ENCODE measurements at places on chromosomes 2 and 18.
A peak's percentile ranks its signal among the peaks of the same experiment; 100 is the strongest.

- DNase-seq: no peak
Observed at GRCh38 chr2:220455351-220455990, 828.0 kb downstream of the SLC4A3 start.

GRCh38 chr2:177355874-177356273 lies 36.7 kb upstream of the AGPS start:
- DNase-seq: no peak

DNA sequence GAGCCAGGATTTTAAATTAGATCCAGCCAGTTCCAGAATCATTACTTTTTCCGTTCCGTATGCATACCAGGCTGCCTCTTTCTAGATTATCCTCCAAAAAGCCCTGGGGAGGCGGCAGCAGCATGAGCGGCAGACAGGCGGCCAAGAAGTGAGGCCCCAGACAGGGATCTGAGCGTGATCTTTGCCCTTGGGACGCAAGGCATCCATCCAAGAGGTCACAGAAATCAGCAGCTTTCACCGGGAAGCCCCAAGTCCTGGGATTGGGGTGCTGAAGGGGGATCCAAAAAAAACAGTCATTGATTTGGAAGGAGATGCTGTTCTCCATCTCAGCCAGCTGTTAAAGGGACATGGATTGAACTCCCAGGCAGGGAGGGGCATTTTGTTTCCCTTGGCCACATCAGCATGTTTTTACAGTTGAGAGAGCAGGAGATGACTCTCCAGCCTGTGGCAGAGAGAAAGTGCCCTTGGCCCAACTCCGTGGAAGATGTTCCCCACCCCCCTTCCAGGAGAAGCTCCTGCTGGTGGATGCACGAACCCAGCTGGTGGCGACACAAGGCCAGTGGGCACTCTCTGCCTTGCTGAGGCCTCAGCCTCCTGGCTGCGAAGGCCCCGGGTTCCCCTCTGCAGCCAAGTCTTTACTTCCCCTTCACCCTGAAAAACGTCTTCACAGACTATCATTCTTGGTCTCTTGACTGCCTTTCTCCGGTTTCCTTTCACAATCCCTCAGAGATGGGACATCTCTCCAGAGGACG lies 265.6 kb downstream of the ANAPC1 start:
- DNase-seq: no peak

DNA sequence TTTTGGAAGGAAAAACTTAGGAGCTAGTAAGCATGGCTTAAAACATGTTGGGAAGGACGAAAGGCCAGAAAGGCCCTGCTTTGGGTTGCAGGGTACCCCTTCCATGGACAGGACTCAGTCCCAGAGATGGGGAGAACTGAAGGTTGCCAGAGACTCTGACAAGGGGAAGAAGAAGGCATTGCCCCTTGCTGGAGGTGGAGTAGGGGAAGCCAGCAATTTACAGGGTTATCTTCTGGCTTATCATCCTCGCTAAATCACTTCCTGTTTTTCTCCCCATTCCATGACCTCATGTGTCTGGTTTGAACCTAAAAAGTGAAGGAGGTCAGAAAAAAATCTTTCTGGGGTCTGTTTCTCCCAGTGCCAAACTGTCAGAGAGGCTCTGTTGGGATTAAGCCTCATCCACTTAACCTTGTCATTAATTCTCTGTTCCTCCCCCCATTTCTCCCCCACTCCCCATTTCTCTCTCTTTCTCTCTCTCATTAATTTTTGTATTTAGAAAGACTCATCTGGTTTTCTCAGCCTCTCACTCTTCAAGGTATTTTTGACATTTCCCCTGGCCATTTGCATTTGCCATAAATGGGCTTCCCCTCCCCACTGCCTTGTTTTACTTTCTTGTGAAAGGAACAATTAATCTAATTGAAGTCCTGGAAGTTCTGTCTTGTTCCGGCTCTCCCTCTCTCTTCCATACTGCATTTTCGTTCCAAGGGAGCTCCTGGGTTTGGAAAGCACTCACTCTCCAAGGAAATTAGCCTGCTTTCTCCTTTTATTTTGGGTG lies 17.4 kb downstream of the NRP2 start:
- DNase-seq: no peak

DNA sequence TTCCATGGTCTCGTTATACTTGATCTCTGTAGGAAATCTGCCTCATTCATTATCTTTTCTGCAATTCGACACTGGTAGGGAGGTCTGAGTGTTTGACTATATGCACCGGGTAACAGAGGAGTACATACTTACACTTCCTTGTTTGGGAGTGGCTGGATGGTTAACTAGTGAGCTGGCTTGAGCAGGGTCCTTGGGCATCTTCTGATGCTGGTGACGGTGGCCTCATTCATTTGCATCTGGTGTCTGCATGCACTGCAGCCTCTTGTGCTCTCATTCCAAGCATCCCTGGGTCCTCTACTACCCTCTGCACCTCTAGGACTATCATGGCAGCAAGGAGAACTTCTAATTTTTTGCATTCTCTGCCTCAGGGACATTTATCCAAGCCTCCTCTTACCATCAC lies 100.0 kb upstream of the TCF4 start:
- no peak for DNase-seq

DNA sequence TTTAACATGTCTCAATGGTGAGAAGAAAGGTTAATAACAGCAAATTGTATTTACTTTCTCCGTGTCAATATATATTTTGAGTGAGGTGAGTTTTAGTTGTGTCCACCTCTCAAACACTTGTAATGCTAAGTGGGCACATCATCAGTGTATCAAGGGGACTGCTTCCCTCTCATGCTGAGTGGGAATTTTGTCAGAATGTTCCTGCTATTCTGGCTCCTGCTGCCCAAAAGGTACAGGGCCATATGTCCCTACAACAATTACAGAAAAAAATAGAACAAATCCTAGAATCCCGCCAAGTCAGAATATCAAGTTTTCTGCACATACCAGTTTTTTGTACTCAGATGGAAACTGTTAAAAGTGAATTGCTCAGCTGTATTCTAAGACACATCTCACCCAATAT lies 5.4 kb upstream of the CERKL start:
- no peak for DNase-seq

DNA sequence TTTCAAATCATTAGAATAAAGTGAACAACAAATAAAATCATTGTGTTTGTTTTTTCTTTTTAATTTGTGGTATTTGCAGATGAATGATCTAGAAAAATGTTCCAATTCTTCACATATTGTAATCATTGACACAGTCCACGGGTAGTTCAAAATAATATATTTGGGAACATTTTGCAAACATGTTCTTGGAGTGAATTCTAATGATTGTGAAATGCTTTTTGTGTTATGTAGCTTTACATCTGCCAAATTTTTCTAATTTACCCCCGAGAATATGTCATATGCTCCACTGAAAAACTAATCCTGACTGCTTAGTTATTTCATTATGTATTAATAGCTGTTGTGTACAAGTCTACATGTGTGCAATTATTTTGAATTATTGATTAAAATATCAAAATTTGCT lies 1468.4 kb upstream of the NXPH2 start:
- no peak for DNase-seq

DNA sequence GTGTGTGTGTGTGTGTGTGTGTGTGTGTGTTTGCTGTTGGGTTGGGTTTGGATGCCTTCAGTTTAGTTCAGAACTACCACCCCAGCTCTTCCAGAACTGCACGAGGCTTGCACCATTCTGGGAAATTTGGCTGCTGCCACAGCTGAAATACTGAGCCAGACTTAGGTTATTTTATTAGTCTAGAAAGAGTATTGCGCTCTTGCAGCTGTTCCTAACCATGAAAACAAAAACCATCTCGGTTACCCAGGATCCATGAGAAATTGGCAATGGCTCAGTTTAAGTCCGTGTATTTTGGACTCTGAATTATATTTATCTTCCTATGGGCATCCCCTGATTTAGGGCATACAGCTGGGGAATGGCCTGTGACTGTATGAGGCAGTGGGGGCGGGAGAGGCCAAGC lies 83.2 kb downstream of the TANC1 start:
- no peak for DNase-seq

- no peak for DNase-seq
Observed at GRCh38 chr2:55163941-55164390, 68.1 kb downstream of the CLHC1 start.

DNA sequence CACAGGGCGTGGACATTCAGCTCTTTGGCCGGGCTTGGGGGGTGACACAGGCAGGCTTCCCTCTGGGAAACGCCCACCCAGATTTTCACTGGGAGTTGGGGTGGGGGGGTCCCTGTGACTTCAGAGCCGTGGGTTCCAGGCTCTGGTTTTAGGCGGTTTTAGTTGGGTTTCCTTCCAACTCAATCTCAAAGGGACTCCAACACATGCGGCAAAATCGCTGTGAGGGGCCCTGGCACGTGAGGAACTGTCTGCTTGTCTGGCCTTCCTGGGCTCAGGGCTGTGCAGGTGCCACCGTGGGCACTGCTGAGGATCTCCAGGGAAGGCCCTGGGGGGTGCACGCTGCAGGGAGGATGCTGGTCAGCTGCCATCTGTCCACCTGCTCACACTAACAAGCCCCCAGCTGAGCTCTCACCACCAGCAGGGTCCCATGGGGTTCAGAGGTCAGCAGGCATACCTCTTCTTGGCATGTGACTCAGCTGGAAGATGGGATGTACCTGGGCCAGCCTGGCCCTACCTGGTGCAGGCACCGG lies 11.7 kb downstream of the HS6ST1 start:
- DNase-seq: no peak

DNA sequence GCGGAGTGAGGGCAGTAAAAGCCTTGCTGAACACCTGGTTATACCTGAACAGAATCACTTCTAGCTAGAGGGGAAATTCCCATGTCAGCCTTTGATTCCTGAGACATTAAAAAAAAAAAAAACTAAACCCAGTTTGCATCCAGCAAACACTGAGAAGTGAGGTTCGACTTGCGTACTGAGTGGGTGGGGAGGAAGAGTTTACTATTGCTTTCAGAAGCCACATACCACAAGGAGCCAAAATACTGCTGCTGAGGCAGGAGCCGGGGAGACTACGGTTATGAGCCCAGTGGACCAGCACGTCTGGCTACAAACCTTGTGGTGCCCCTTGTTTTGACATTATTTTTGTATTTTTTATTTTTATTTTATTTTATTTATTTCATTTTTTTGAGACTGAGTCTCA lies 2.7 kb downstream of the COLEC11 start:
- DNase-seq: no peak

GRCh38 chr2:148812306-148812705 lies 62.7 kb upstream of the KIF5C start:
- DNase-seq: no peak

DNA sequence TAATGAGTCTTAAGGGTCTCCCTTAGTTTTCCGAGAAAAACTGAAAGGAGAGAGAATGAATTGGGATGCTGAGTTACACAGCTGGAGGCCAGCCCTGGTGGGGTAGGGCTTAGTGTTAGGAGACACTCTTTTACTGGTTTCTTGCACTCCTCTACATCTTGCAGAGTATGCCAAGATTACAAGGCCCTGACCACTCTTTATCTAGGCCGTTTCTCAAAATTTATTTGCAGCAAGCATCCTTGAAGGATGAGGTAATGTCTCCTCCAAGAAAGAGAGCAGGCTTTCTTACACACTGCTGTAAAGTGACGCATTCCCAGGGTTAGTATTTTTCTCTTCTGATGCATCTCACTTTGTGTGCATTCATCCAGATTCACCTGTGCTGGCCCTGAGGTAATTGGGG lies 166.2 kb downstream of the TDRD15 start:
- DNase-seq: no peak

DNA sequence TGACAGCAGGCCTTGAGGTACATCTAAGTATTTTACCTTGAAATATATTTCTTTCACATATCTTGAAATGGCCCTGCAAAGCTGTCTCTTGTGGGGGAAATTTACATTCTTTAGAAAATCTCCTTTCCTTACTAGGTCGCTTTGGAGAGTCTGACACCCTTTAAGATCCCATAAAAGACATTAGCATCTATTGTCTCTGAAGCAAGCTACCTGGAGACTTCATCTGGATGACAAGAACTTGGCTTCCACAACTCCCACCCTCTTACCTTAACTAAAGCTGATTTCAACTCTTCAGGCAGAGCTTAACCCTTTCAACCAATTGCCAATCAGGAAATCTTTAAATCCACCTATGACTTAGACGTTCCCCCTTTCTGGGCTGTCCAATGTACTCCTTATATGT lies 219.3 kb downstream of the PIEZO2 start:
- no peak for DNase-seq

- DNase-seq: no peak
Observed at GRCh38 chr2:165911231-165911630, 42.3 kb downstream of the TTC21B start.

GRCh38 chr2:102181376-102181775 lies 5.4 kb upstream of the IL1RL2 start:
- no peak for DNase-seq

DNA sequence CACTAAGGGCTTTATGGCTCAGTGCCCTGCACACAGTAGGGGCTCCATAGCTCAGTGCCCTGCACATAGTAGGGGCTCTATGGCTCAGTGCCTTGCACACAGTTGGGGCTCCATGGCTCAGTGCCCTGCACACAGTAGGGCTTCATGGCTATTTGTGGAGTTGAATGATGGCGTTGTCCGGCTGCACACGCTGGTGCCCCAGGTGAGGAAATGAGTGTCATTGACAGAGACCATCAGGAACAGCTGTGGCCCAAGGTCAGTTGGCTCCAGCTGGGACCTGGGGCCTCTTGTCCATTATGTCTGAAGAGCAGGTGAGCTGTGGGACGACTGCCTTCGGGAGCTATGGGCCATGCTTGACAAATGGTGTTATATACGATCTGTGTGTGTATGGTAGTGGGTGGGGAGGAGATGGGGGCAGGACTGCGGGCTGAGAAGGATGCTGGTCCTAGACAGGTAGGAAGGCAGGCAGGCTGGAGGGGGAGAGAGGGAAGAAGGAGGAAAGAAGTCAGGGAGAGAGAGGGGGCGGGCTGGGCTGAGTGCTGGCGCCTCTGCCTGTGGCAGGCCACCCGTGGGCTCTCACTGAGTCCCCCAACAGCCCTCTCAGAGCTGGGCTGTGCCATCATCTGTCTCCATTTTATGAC lies 130.6 kb downstream of the CLIP4 start:
- no peak for DNase-seq

- DNase-seq: no peak
Observed at GRCh38 chr2:241050624-241051577, 51.2 kb downstream of the MTERF4 start.

- DNase-seq: peak; percentile 8
Observed at GRCh38 chr2:143730155-143730952, 601.1 kb downstream of the ARHGAP15 start.

DNA sequence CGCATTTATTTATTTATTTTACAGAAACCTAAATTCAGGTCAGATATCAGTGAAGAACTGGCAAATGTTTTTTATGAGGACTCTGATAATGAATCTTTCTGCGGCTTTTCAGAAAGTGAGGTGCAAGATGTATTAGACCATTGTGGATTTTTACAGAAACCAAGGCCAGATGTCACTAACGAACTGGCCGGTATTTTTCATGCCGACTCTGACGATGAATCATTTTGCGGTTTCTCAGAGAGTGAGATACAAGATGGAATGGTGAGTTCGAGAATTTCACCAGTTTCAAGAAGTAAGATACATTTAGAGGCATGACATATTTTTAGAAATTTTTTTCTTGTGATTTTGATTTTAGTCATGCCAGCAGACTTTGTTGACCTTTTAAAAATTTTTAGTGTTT lies 4.6 kb downstream of the CDCA7 start:
- no peak for DNase-seq

DNA sequence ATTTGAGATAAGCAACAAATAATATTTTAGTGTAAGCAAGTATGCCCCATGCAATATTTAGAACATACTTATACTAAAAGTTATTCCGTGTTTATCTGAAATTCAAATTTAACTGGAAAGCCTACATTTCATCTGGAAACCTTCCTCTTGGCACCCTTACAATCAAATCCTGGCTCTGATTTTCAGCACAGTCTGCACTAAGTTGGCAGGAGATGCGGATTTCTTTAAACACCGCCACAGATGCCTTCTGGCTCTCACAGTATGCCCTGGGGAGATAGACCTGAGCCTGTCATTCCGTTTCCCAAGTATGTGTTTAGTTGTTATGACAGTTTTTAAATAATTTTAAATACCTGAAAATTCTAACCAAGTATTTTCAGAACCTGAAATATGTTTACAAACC lies 7.3 kb upstream of the MLPH start:
- DNase-seq: no peak

Measured in activated CD4-positive, alpha-beta T cell treated with anti-CD3 and anti-CD28 coated beads for 4 hours (primary cell).